ENCODE measurements at places on chromosomes 2 and 18. TPM values are rescaled to one million over a fixed set of nuclear protein-coding genes. Genes with fewer than 3 reads are reported as not detected.

The ASB18 gene
- total RNA-seq, result not detected

The SP140L gene
- 11.4 TPM for total RNA-seq

The LIMS4 gene
- total RNA-seq, result 66.8 TPM

The TRIM54 gene
- total RNA-seq, result 2.5 TPM

The ADNP2 gene
- 21.6 TPM for total RNA-seq

The LINC00305 gene
- not detected for total RNA-seq

The SCYGR4 gene
- not detected for total RNA-seq

The TBR1 gene
- total RNA-seq, result not detected

The GRP gene
- not detected for total RNA-seq

The G6PC2 gene
- not detected for total RNA-seq

The IHH gene
- total RNA-seq, result not detected

The PRSS56 gene
- total RNA-seq, result not detected

The APCDD1 gene
- total RNA-seq, result 38.2 TPM

The RAB6D gene
- not detected for total RNA-seq

The CFAP53 gene
- not detected for total RNA-seq

The SLC30A3 gene
- total RNA-seq, result 8.5 TPM

The NT5DC4 gene
- not detected for total RNA-seq

The MCM6 gene
- 16.9 TPM for total RNA-seq

The PXDN gene
- 97.5 TPM for total RNA-seq

The ELOA2 gene
- not detected for total RNA-seq

The DQX1 gene
- total RNA-seq, result not detected

The TGOLN2 gene
- total RNA-seq, result 175 TPM

The SMARCAL1 gene
- total RNA-seq, result 22.1 TPM

The RGPD8 gene
- 53.3 TPM for total RNA-seq

The UGT1A10 gene
- total RNA-seq, result not detected

The CXCR2 gene
- not detected for total RNA-seq

The CIB4 gene
- not detected for total RNA-seq

The RPRM gene
- not detected for total RNA-seq

The CNDP1 gene
- not detected for total RNA-seq

The BOLL gene
- not detected for total RNA-seq

The REG1B gene
- 1.8 TPM for total RNA-seq

The AFF3 gene
- 9.9 TPM for total RNA-seq

The FIGN gene
- total RNA-seq, result 10.8 TPM

The SLC14A1 gene
- 86.2 TPM for total RNA-seq

The MYOM1 gene
- total RNA-seq, result 16.1 TPM

The MFSD6 gene
- total RNA-seq, result 75.1 TPM

The PTPRN gene
- total RNA-seq, result not detected

The PROC gene
- total RNA-seq, result not detected

The TLX2 gene
- total RNA-seq, result not detected

The MDH1B gene
- 1.4 TPM for total RNA-seq

The MEP1B gene
- total RNA-seq, result not detected
